PC-3 (cell line): ENCODE measurements at places on chromosomes 2 and 18.

DNA sequence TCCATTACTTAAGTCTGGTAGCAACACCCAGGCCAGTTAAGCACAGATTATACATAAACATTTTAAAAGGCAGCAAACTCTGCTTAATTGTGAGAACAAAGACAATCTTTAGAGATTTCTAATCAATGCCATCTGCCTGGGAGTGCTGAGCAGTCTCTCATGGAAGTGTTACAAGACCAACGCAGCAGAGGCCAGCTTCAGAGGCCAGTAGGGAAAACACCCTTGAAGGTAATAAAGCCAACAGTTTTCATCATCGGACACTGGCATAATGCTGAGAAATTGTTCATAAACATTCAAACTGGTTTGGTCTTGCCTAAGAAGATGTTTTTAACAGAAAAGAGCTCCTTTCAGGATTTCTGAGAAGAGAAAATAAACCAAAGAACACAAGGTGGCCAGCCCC, 35.0 kb downstream of the EPB41L3 start:
- no peak for DNase-seq

DNA sequence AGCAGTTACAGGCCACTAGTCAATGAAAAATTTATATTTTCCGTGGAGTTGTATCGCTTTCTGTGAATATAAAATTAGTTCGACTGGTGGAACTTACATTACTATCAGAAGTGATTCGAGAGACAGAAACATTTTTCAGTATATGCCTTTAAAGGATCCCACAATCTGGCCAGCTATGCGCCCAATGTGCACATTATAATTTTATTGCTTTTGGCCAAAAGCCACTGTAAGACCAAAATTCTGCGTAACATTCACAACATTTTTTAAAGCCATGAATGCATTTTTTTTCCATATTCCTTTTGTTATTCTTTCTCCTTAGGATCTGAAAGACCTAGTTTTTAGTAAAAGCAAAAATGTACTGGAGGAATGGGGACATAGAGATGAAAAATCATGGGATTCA, 131.0 kb upstream of the CHAC2 start:
- DNase-seq = no peak

- DNase-seq = no peak
Observed at GRCh38 chr2:238699307-238700116, 148.4 kb upstream of the TWIST2 start.

DNA sequence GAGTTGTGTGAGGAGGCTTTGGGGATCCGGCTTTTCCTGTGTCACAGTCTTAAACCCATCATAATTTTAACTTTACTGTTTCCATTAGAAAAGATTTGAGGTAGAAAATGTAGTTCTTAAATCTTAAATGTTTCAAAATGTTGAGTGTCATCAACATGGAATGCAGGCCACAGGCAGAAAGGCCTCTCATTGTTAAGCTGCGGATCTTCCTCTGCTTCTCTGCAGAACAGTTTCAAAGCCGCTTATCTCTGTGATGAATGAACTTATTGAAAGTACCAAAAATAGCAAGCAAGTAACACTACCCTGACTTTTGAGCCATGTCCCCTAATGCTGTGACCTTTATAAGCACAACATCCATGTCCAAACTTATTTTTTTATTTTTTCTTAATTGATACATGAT, 1645.8 kb downstream of the DPP10 start:
- DNase-seq = no peak

GRCh38 chr2:196464311-196464710, 175.2 kb upstream of the CCDC150 start:
- peak; percentile 41 for DNase-seq

DNA sequence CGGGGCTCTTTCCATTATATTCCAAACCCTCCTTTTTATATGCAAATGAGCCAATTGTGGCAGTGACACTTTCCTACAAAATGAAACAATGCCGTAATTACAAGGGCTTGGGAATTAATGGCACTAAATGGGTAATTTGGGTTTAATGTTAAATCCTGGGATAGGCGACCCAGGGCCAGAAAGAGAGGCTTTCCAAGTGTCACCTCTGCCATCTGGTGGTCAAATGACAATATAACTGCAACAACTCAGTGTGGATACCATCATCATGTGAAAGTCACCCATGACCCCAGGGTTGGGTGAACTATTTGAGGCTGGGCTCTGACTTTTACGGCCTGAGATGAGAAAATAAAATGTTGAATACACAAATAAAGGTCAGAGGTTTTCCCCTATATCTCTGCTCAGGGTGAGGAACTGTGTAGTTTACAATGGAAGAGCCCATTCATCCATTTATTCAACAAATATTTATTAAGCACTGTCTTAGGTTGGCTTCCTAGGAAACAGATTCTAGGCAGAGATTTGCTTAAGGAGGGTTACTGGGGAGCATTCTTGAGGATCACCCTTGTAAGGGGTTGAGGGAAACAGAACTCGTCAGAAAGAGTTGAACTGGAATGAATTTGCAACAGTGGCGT, 13.6 kb upstream of the THADA start:
- DNase-seq = peak; percentile 74

DNA sequence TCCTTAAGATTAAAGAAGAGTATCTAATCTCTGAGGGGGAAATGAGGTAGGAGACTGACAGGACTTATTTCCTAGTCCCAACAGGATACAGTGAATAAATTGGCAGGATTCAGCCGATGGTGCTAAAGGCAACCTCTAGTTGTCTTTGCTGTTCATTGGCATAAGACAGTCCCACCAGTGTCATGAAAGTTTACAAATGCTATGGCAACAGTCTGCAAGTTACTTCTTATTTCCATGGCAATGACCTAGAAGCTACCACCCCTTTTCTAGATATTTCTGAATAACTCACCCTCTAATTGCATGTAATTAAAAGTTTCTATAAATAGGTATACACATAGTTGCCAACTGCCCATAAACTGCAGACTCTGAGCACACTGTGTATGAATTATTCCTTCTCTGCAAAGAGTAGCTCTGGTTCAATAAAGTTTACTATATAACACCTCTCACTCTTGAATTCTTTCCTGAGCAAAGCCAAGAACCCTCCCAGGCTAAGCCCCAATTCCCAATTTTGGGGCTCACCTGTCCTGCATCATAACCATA, 172.7 kb upstream of the LRATD1 start:
- no peak for DNase-seq

DNA sequence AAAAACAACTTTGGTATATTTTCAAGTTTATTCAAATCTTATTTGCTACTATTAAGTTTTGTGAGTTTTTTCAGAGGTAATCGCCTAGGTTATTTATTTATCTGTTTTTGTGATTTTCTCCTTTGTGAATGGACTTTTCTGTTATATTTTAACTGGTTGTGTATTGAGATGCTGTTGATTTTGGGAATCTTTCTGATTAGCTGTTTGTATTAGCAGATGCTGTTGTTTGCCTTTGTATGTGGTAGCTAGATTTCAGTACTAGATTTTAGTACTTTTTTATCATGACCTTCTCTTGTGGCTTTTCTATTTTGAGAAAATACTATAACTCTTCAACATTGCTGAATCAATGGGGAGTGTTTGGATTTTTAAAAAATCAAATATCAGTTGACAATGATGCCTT, 42.4 kb downstream of the TSHZ1 start:
- DNase-seq = no peak

DNA sequence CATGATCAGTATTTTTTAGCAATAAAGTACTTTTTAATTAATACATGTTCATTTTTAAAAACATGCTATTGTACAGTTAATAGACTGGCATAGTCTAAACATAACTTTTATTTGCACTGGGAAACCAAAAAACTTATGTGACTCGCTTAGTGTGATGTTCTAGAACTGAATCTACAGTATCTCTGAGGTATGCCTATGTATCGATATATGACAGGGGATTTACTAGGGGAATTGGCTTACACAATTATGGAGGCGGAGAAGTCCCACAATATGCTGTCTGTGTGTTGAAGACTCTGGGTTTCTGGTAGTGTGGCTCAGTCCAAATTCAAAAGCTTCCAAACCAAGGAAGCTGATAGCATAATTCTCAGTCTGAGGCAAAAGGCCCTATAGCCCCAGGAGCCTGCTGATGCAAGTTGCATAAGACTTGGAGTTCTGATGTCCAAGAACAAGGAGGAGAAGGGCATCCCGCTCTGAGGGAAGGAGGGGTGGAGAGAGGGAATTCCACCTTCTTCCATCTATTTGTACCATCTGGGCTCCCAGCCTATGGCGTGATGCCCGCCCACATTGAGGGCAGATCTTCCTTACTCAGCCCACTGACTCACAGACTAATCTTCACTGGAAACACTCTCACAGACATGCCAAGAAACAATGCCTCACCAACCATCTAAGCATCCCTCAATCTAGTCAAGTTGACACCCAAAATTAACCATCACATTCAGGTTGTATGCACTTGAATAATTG, 27.5 kb downstream of the ZNF638 start:
- DNase-seq = peak; percentile 35

DNA sequence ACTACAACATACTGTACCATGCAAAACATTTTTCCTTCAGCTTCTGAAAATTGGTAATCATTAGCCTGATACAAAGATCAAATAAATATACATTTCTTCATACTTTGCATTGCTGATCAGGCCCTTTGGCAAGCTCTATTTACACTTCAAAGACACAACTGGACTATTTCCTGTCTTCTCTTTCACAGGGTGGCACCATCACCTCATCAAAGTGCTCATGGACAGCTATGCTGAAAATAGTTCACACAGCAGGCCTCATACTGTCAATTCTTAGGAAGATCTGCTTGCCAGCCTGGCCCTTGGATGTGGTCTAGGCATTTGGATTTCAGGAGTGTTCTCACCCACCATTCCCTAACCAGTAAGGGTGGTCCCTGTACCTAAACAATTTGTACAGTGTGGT, 33.9 kb downstream of the FBXO15 start:
- no peak for DNase-seq

DNA sequence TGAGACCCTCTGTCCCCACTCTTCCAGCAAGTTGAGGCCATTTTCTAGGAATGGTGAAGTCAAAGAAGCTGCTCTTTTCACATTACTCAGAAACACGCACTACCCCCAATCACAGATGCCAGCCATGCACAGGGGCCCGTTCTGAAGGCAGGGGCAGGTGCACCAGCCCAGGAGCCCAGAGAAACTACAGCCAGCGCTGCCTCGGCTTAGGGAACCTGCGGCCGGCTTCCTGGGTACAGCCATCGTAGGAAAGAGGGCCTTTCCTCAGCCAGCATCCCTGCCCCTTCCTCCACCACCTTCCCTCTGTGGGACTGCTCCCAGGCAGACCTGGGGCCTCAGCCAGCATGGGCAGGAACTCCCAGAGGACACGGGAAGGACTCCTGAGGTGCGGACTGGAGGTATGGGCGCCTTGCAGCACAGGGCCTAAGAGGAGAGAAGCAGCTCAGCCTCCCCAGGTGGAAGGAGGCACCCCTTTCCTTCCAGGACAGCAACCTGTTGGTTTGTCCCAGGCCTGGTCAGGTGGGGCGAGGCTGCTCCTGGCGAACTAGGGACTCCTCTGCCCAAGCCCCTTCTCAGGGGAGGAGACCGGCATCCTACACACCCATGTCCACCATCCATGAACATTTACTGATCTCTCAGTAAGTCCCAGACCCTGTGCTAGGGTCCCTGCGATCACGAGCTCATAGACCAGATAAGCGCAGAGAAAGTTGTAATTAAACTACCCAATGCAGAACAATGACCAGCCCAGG, 99.0 kb upstream of the ID2 start:
- DNase-seq = no peak

DNA sequence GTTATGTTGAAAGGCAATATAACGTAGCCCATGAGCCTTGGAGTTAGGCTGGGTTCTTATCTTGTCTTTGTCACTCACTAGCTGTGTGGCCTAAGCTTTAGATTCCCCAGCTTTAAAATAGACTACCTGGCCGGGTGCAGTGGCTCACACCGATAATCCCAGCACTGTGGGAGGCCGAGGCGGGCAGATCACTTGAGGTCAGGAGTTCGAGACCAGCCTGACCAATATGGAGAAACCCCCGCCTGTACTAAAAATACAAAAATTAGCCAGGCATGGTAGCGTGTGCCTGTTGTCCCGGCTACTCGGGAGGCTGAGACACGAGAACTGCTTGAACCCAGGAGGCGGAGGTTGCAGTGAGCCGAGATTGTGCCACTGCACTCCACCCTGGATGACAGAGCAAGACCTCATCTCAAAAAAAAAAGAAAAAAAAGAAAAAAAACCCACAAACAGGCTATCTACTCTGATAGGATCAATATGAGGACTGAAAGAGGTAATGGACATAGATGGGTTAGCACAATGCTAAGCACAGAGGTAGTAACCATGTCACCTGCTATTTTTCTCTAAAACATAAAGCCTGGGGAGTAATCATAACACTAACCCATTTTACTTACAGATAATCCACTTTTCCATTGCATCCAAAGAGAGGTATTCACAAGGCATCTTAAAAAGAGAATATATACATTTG, 43.9 kb downstream of the NCKAP1 start:
- DNase-seq = no peak

GRCh38 chr18:13382366-13382953, 163.9 kb downstream of the LDLRAD4 start:
- no peak for DNase-seq

DNA sequence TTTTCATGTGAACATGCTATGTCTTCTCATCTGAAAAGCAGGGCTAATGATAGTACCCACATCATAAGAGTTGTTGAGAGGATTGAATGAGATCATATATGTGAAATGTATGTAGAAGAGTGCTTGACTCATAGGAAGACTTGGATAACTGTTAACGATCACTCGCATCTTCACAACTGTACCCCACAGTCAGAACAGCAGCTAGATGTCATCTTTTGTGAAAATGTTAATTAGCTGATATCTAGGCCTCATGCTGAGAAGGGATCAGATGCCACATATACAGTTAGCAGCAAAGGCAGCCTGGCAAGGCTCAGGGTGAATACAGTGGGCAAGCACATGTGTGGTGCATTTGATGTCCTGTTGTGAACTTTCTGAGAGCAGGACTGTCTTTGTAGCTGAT, 24.2 kb downstream of the MAP3K20 start:
- no peak for DNase-seq

DNA sequence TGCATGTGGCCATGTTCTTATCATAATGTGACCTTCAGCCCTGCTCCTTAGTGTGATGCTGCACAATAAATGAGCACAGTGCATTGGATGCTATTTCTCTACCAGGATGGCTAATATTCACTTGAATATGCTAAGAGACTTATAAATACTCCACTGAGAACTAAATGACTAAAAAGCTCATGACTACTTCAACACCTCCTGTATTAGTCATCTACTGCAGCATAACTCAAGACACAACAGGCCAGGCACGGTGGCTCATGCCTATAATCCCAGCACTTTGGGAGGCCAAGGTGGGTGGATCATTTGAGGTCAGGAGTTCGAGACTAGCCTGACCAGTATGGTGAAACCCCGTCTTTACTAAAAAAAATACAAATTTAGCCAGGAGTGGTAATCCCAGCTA, 213.4 kb downstream of the RND3 start:
- no peak for DNase-seq

DNA sequence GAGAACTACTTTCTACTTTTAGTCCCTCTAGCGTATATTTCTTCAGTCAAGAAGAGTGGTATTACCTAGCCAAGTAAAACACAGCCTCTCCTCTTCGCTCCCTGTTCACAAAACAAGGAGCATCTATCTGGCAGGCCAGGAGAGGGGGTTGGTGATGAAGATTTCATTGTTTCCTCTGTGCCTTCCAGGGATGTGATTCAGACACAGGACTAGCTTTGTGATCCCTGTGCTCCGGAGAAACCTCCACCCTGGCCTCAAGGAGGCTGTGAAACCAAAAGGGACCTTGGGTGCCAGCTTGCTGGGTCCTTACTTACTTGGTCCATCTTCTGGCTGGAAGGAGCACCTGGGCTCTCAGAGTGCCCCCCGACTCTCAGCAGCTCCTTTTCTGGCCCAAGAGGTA, 5.7 kb downstream of the RHOB start:
- peak; percentile 30 for DNase-seq
